ENCODE measurements at places on chromosomes 1 and 21. TPM values are rescaled to one million over a fixed set of nuclear protein-coding genes. Genes with fewer than 3 reads are reported as not detected.
A peak's percentile ranks its signal among the peaks of the same experiment; 100 is the strongest.

DNA sequence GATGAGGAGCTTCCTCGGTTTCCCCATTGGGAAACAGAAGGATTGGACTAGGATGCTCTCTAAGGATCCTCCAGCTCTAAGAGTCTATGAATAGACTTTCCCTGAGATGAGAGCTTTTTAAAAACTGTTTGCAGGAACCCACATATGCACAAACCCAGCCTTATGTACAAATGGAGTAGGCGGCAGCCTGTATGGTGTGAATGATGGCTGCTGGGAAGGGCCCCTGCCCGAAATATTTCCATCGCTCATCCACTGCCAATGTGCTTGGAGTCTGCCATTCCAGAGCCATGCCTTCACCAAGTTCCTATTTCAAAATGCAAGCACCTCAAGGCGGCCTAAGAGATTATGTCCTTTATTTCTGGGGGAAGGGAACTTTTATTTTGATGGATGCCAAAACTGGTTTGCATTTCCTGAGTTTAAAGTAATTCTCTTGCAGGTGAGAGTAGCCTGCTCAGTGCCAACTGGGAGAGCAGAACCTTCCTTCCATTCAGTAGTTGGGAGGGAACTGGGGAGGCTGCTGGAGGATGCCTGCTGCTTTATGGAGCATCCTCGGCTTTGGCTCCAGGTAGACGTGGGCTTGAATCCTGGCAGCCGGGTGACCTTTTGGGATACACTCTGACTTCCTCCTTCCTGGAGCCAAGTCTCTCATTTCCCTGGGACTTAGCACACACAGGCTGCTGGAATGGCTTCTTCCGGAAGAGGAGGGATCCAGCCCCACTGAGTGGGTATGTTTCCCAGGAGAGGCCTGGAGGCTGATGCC, 165.9 kb downstream of the ACTL8 start:
- DNase-seq, result no peak

FAM177B gene
- not detected for total RNA-seq

GRCh38 chr1:182164273-182164672, 102.8 kb upstream of the ZNF648 start:
- no peak for DNase-seq

DNA sequence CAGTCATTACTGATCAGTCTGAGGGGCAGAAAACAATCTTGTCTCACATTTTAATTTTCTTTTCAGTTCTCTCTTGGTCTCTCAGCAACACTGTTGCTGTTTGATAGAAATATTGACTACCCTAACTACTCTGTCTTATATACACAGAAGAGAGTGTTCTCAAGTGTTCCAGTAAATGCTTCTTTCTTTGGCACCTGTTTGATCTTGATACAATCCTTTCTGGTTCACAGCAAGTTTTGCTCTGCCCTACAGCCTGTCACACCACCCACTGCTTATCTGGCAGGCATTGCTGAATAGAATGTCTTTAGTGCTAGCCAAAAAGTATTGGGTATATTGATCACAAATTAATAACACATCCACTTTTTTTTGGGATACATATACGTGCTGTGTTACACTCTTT, 75.7 kb upstream of the WLS start:
- DNase-seq, result no peak

- DNase-seq, result peak; percentile 74
Measured at GRCh38 chr1:38029685-38030511, 16.7 kb downstream of the POU3F1 start.

Data from SJCRH30 (cell line).